Activated naive CD4-positive, alpha-beta T cell (primary cell): ENCODE measurements at places on chromosomes 16 and 17.

DNA sequence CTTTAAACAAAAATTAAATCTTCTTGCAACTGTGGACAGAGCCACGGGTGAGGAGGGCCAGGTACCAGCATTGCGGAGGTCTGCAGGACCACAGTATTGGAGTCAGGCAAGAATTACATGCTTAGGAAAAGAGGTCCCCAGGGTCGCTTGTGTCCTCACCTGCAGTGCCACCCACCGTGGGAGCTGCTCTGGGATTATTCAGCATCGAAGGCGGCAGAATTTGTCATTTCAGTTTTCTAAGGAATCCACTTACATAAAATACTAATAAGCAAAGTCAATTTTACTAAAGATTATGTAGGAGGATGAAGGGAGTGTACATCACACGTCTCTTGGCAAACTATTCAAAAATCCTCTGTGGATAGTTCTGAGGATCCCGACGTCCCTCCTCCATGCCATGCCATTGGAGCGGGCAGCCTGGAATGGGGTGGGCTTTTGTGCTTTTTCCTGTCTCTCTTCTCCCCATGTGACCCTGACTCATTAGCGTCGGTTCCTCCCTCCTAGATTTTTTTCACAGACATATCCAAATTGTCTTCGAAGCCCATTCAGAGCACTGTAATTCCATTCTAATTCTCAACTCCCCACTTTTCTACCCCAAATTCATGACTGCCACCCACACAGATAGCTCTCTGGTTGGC lies 3.0 kb upstream of the PIK3R6 start:
- no peak for DNase-seq

- no peak for DNase-seq
Observed at GRCh38 chr17:73534209-73534909, 109.9 kb downstream of the SDK2 start.

DNA sequence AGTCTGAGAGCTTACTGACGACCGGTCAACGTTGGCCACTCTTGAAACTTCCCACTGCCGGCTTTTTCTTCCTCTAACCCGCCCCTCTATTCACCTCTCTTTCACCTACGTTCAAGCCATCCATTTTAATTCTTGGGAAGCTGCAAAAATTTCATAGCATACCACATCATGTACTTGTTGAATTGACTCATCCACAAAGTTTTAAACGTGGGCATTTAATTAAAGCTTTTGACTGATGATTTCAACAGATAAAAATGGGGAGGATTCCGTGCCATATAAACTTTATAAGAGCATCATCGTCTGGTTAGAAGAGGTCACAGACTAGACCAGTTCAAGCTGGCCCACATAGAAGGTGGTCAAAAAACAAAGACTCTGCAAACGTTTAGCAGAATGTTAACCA lies 22.5 kb downstream of the VPS53 start:
- DNase-seq, result no peak

DNA sequence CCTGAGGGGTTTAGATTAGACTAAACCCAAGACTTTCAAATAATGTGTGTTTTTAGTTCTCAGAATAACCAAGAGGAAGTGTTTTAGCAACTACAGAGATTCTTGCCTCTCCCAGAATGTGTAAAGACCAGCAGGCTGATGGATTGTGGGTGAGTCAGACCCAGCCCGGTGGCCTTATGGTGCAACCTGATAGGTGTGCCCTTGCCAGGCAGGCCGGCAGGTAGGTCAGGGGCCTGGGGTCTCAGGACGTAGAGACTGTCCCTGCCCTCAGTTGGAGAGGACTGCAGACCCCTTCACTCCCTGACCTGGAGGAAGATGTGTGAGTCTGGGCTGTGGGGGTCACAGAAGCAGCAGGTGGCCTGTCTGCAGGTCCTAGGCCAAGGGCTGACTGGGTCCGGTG lies 47.2 kb upstream of the ACSF3 start:
- no peak for DNase-seq

- no peak for DNase-seq
Observed at GRCh38 chr16:72197545-72197944, 25.6 kb upstream of the PMFBP1 start.

DNA sequence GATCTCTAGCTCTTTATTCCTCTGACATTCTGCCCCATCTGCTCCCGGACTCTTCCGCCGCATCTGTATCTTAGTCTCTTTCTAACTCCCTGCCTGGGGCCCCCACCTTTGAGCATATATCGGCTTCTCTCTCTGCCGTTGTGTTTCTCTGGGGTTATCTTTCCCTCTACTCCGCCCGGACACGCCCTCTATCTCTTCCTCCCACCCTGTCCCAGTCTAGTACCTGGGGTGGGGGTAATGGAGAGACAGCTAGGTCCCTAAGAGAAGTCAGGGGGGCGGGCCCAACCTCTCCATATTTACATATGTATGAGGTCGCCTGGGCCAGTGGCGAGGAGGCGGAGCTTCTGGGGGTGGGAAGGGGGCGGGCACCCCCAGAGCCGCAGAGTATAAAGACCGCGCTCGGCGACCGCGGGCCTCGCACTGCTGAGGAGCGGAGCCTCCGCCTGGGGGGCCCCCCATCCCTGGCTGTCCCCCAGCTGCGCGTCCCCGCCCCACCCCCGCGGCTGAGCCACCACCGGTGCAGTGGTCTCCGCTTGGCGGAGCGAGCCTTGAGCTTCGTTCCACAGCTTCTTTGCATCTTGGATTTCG lies at the start of gene ATP1B2:
ATP1B2 (plus strand) TSS at position 418 of the 588 bp plus-strand sequence. CDS start 593 bp downstream, outside the sequence.
- peak; percentile 21 for DNase-seq

GRCh38 chr16:4698321-4699045 lies 5.1 kb downstream of the NUDT16L1 start:
- DNase-seq, result no peak

GRCh38 chr17:29615492-29616299 lies 7.0 kb downstream of the CORO6 start:
- DNase-seq, result peak; percentile 66

- no peak for DNase-seq
Observed at GRCh38 chr17:348012-348411, 4.6 kb downstream of the RPH3AL start.

DNA sequence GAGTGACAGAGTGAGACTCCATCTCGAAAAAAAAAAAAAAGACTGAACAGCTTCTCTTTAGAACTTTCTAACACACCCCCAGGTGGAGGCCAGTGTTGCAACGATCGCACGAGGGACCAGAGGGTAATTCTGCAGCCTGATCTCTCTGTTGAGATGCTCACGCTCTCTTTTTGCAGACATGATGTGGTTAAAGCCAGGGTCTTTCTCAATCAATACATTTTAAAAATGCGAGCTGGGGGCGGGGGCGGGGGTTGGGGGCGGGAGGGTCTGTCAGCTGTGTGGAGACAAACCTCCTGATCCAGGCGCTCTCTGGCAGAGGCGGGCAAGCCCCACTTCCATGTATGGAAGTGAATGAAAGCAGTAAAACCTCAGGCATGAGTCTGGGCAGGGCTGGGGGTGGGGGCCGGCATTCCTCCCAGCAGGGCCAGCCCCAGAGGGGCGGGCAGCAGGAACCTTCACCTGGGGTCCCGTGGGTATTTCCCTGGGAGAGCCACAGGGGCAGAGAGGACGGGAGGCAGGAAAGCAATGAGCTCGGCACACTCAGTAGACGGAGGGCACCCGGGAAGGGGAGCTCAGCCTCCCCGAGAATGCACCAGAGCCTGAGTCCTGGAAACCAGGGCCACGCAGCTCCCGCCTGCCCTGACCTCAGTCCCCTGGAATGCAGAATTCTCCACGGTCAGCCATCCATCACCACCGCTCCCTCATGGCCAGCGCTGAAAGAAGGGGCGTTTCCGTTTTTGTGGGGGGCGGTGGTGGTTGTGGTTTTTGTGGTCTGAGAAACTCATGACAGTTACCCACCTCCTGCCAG lies 28.0 kb downstream of the NXN start:
- DNase-seq, result no peak

GRCh38 chr17:9729034-9729650 lies 62.2 kb downstream of the DHRS7C start:
- DNase-seq, result no peak

- DNase-seq, result no peak
Observed at GRCh38 chr17:40327735-40328385, 18.9 kb downstream of the RARA start.

GRCh38 chr16:10608687-10609401 lies 28.4 kb upstream of the EMP2 start:
- no peak for DNase-seq

DNA sequence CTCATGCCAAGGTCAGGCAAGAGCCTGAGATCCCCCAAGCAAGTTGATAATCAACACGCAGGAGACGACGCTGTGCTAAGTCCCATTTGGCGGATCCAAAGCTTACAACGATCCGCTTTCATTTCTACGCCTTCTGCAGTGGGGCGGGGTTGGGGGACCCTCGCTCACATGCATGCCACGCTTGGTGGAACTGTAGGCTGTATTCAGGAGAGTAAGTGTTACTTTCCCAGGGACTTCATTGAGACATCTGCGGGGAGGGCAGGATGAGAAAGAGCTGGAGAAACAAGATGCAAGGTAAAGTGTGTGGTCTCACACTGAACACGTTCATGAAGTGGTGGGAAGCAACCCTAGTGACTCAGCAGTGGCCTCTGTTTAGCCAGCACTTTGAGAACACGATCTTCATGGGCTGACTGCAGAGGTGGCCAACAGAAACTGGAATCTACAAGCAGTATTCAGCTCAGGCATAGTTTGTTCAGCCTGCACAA lies 100.5 kb downstream of the XYLT1 start:
- DNase-seq, result no peak

DNA sequence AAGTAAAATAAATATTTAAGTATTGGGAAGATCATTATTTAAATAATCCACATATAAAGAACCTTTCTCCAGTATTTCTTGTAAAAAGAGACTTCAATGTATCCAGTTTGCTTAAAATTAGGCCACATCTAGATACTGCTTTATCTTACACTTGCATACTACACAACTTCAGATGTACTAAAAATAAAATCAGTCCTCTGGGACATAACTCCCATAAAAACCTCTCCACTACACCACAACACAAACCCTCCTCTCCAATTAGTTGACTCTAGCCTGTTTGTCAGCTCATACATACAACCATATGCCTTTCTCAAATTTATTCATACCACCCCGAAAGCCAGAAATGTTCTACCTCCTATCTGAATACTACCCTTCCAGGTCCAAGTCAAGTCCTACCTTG lies 21.6 kb downstream of the SPOP start:
- no peak for DNase-seq

- no peak for DNase-seq
Observed at GRCh38 chr16:64469906-64470702, 651.8 kb downstream of the CDH11 start.

GRCh38 chr16:57567691-57568090 lies 25.2 kb downstream of the ADGRG5 start:
- DNase-seq, result no peak

- DNase-seq, result no peak
Observed at GRCh38 chr17:21039839-21040575, 2.8 kb downstream of the USP22 start.

GRCh38 chr16:25009822-25010221 lies 5.3 kb downstream of the ARHGAP17 start:
- DNase-seq, result no peak

DNA sequence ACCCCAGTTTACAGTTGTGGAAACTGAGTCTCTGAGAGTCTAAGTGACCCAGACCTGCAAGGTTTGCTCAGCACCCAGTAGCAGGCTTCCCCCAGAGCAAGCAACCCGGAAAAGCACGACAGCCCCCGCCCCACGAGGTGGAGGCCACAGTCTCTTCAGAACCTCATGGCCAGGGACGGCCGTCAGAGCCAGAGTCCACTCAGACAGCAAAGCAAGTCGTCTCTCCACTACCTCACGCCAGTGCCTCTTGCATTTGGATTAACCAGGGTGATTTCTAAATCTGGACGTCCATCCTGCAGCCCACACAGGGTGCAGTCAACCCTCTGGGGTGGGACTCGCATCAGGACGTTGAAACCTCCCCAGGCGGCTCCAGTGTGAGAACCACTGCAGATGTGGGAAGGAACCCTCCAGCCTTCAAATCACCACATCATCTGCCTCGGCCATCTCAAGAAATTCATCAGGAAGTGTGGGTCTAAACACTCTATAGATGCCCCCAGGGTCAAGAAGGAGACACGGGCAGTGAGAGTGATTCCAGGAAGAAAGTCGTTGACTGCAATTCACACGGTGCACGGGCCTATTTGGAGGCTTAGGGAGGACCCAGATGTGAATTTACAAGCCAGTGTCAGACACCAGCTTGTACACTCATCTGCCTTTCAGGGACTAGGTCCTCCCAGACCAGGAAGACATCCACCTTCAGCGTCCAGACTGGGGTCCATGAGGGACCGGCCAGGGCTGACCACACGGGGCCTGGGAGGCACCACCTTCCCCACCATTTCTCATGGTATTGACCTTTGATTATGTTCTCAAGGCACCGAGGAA lies 20.2 kb upstream of the RBFOX3 start:
- DNase-seq, result no peak

DNA sequence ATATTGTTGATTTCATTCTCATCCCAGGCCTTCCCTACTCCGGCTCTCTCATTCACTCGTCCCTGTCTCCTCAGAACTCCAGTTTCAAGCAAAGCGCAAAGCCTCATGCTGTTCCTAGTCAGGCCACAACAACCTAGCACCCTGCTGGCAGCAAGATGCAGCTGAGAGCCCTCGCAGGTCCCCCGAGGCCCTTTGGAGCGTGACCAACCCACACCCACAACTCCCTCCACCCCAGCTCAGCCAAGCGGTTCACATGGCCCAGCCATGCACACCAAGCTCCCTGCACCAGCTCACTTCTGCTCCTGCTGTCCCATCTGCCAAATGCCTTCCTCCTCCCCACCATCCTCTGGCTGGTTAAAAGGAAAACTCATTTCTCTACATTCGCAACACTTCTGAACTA lies 195.8 kb downstream of the IRX5 start:
- DNase-seq, result no peak

- DNase-seq, result no peak
Observed at GRCh38 chr16:7843261-7843660, 510.6 kb downstream of the RBFOX1 start.
